M059J (cell line): ENCODE measurements at places on chromosomes 2 and 18. TPM values are rescaled to one million over a fixed set of nuclear protein-coding genes. Genes with fewer than 3 reads are reported as not detected.

DNA sequence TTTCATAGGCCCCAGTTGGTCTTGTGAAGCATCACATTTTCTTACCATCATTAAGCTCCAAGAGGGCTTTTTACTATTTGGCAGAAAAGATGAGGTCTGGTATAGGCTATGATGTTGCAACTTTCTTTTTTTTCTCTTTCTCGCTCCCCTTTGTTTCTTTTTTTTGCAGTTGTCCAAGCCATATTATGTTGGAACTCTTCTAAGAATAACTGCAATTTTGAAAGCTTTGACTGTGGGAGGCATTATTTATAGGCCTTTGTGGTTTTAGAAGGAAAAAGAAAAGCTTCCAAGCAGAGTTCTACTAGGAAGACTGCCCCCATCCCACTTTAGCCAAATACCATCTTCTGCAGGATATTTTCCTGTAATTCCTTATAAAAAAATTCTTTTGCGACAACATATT is 571.6 kb downstream of the ARHGAP15 start:
- DNase-seq = peak; percentile 15

DNA sequence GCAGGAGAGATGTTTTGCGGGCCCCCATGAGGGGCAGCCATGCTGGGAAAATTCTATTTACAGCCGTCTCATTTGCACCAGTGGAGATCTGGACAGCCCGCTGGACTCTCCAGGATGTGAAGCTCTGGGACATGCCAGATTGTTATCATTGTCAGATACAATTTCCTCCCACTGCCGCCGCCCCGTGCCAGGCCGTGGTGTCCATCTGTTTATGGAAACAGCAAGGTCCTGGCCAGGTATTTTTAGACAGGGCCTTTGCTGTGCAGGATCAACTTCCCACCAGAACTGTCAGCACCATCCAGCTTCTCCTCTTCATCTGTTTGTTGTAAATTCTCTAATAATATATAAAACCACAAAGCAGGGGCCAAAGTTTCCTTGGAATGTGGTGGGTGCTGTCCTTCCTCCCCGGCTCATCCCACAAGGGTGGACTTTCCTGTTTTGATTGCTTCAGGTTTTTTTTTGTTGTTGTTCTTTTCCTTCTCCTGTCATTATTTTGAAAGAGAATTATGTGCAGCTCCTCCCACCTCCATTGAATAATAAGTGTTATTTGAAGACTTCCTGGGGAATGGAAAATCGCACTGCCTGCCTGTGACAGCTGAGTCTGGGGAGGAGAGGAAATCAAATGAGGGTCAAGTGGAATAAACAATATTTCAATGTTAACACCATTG is 398.1 kb downstream of the TNS1 start:
- DNase-seq = no peak

- no peak for DNase-seq
Measured at GRCh38 chr2:56015711-56016115, 92.1 kb upstream of the EFEMP1 start.

- no peak for DNase-seq
Measured at GRCh38 chr2:80009211-80009610, 295.3 kb downstream of the LRRTM1 start.

DNA sequence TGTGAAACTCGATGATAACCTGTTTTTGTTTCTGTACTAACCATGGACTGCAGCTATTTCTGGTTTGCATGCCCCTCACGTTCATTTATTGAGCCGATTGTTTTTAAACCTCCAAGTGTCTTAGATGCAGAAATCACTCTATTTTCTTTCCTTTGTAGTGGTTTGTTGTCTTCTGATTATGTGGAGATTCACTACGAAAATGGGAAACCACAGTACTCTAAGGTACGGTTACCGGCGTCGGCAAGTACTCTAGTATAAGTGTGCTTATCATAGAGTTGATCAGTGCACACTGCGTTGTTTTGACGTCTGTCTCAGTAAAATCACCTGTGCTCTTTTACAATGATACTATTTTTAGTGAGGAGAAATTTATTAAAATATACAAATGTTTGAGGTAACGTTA is 87.4 kb downstream of the ADAM23 start:
- DNase-seq = peak; percentile 1

DNA sequence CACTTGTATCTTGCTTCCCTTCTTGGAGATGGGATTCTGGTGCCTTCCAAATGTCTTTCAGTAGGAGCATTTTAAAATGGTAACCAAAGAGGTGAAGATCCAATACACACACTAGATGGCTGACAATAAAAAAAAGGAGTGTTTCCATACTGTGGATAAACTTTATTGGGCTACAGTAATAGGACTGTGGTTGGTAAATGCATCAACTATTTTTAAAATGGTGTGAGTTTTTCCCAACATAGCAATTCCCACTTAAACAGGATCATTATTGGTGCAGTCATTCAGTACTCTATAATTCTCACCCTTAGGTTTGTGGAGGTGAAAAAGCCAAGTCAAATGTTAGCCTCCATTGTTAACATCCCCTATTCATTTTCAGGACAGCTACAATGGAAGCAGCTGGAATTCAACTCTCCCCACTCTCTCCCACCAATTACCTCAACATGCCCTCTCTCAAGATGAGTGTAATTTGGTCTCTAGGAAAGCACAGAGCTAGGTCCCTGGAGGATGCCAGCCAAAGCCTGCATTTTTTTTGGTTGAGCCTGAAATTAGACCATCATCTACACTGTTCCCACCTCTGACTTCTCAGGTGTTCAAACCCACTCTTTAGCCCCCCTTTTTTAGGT is 273.3 kb downstream of the TCF4 start:
- no peak for DNase-seq

DNA sequence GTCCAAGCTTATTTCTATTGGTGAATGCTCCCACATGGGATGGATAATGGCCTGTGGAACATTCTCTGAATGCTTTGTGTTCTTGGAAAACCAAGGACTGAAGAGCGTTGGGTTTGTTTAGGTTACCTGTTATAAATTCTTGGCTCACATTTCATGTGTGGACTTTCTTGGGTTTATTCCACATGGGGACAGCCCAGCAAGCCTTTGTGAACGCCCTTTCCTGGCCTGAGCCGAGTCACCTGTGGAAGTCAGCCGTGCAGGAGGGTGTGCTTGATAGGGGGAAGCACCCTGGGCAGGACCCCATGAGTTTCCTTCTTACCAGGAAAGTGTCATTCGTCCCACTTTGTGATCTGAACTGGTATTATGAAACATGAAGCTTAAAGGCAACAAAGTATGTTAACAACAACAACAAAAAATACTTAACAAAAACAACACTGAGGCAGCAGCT is 4.1 kb downstream of the RAB31 start:
- peak; percentile 50 for DNase-seq

- no peak for DNase-seq
Measured at GRCh38 chr2:3779496-3780049, 76.2 kb downstream of the DCDC2C start.

- no peak for DNase-seq
Measured at GRCh38 chr2:240367721-240368120, 67.7 kb upstream of the GPC1 start.

The ERBB4 gene
- total RNA-seq = not detected in 2 replicates

The PID1 gene
- total RNA-seq = 0.47 and 3.0 TPM in 2 replicates

The SFT2D3 gene
- total RNA-seq = 5.3 and 5.6 TPM in 2 replicates

The TMEM169 gene
- total RNA-seq = 1.3 TPM in 1 of 2 replicates, not detected in the other

The C2orf15 gene
- 0.39 and 1.4 TPM in 2 replicates for total RNA-seq

The MOGAT1 gene
- total RNA-seq = not detected in 2 replicates
